Stimulated activated CD4-positive, alpha-beta T cell treated with anti-CD3 and anti-CD28 coated beads, TNF-alpha, amount 100 ng/mL, for 1 hour (primary cell): ENCODE measurements at places on chromosomes 2 and 18.

DNA sequence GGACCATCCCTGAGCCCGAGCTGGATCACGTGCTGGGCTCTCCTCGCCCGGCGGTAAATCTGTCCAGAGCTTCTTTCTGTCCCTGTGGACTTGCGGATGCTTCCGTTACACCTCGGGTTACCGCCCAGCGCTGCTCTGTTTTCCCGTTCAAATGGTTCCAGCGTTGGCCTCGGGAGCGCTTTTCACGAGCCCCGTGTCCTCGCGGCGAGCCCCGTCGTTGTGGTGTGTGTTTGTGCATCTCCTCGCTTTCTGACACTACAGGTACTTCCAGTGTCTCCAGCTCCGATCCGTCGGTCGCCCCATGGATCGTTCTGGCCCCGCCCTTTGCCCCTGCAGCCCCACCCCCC lies 77.4 kb downstream of the RTP5 start:
- no peak for DNase-seq

- no peak for DNase-seq
These were observed 1257.2 kb upstream of the CHAC2 start for GRCh38 chr2:52510432-52510831.

- no peak for DNase-seq
These were observed 15.6 kb downstream of the BMP10 start for GRCh38 chr2:68855550-68855949.

GRCh38 chr2:216110620-216111019 lies 1.5 kb downstream of the XRCC5 start:
- DNase-seq: no peak

DNA sequence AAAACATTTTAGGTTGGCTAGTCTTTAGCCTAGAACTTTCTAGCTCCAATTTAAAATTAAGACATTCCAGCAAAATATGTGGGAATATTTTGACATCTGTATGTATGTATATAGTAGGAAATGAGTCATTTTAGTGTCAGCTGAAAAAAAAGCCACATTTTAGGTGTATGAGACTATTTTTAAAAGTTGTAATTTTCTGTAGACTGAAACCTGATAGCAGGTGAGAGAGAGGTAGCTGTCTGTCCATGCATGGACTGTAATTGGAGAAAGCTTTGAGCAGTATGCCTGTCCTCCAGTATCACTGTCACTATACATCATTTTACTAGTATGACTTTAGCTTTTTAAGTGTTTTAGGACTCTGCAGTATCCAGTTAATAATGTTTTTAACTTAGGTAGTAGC lies 26.1 kb upstream of the PPP1R1C start:
- no peak for DNase-seq

- DNase-seq: no peak
These were observed 921.4 kb upstream of the LRATD1 start for GRCh38 chr2:13711154-13711553.

GRCh38 chr2:241846406-241846805 lies 12.3 kb downstream of the PDCD1 start:
- DNase-seq: no peak

- DNase-seq: no peak
These were observed 238.7 kb downstream of the VAPA start for GRCh38 chr18:10152475-10152874.

DNA sequence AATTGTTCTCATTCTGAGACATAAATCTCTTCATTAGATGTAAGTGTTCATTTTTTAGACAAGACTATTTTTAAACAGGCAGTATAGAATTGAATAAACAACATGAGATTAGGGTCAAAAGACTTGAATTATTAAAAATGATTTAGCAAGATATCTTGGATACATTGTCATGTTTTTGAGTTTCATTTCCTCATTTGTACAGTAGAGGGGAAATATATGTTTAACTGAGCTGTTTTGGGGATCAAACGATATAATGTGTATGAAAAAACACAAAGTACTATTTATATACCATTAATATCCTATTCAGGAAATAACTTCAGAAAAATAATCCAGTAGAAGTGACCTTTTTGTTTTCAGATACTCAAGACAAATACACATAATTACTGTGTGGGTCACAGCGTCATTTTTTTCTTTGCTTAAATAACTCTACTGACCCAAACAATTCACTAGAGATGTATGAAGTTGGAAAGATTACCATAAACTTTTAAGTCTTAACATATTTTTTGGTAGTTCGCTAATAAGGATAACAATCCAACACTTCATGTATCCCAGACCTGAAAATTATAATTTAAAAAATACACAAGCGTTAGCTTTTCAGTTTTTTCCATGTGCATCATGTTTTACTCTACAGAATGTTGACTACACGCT lies 896 bp upstream of the ASXL3 start:
- no peak for DNase-seq

DNA sequence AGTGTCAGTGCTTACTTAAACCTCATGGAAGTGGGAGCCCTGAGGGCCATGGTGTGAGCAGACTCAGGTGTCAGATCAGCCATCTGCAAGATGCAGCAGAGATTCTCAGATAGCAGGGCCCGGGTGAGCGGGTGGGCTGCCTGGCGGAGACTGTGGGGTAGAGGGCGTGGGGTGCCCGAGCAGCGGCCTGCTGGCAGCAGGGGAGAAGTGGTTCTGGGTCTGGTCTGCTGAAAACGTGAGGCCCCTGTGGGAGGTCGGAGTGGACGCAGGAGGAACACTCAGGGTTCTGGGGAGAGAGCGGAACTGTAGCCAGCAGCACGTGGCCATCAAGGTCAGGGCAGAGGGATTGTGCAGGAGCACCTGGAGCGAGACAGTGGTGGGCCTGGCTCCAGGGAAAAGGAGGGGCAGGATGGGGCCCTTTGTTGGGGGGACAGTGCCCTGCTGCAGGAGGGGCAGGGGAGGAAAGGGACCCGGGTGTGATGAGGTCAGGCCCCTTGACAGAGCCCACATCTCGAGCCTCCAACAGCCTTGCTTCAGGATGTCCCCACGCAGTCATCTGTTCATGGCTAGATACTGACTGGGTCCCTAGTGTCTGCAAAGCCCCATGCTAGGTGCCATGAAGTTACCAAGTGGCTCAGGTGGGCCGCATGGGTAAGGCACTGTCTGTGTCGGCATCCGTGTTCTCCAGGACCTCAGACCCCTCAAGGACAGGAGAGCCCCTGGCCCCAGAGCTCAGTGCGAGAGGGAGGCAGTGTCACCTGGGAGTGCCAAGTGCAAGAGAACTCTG lies 2.7 kb upstream of the ESPNL start:
- no peak for DNase-seq

DNA sequence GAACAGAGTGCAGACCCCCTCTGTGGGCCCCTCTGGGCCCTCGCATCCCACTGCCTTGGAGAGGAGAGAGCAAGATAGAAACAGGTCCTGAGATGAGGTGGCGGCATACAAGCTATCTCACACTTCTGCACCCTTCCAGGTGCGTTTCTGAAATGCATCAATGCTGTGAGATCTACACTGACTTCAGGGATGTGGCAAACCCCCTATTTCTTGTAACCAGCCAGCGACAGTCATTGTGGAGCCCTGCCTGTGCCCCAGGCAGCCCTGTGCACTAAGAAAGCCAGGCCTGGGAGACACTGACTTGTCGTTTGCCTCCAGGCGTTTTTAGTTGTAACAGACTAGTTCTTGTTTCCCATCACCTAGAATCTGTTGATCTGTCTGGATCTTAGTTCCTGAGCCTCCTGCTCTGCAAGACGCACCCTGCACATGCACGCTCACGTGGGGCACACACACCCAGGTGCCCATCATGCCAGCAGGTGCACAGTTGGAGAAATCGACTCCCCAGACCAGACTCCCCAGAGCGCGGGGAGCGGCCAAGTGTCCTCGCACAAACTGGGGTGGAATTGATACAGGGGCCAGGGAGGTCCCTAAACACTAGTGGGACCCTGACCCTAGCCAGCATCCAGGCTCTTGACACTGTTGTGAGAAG lies 238.0 kb downstream of the FAM210A start:
- DNase-seq: no peak

DNA sequence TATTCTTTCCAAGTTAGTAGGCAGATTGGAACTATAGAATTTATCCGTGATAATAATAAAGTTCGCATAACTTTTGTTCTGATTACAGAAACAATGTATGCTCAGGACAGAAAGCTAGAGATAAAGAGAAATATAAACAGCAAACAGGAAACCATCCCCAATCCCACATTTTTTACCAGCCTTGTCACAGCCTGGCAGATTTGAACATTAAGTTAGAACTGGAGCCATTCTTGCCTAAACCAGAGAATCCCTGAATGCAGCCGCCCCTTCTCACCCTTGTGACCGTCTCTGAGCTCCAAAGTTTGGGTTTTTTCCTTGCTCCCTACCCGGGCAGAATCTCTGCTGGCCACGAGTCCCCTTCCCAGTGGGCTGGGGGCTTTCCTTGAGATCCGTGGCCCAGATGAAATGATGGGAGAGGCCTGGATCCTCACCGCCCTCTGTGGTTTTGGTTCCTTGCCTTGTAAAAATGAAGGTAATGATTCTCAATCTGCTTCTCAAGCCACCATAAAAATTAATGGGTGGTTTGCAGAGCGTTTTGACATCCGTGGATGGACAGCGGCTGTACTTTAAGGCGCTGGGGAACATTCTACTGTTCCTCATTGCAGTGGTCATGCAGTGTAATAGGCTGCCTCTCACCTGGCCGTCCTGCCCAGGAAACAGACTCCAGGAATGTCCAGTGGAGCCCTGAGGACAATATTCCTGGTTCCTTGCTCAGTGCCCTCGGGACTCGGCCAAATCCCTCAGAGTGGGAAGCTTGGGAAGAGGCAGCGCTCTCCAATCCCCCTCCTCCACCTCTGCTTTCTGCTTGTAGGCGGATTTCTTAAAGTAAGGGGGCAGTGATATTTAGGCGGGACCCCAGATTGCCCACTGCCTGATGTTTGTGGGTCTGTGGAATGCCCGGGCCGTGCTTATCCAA lies 1.6 kb downstream of the SH3BP4 start:
- no peak for DNase-seq

DNA sequence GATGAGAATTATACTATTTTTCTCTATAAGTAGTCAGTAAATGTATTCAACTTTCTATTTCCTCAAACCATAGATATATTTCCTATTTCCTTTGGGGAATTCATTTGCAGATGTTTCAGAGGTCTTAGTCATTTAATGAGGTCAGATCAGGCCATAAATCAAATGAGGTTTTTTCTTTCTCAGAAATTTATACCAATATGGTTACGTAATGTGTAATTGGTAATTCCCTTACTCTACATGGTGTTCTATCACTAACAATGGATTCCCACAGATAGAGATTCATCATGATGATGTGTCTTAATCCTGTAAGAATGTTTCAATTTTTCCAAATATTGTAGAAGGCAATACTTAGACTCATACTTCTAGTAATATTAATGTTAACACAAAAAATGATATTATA lies 108.0 kb downstream of the DPP4 start:
- no peak for DNase-seq

- no peak for DNase-seq
These were observed 11.1 kb upstream of the RBFA start for GRCh38 chr18:80023173-80023572.

DNA sequence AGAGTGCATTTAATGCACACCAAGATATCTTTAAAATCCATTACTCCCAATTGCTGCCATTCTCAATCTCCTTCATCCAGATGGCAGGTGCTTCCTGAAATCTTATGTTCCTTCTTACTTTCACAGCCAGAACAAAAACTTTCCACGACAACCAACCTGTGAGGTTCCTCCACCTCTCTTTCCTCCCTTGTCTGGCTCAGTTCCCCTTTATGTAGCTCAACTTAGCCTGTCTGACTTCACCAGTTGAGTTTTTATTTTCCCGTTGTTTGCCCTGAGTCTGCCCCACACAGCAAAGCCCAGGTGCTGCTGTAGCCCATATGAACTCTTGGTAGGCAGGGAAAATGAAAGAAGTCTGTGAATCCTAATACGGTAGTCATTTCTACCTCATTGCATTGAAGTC lies 112.5 kb downstream of the MREG start:
- DNase-seq: no peak

- no peak for DNase-seq
These were observed 73.6 kb upstream of the CAVIN2 start for GRCh38 chr2:191920502-191920901.

- no peak for DNase-seq
These were observed 29.3 kb downstream of the MEX3C start for GRCh38 chr18:51168026-51168742.

DNA sequence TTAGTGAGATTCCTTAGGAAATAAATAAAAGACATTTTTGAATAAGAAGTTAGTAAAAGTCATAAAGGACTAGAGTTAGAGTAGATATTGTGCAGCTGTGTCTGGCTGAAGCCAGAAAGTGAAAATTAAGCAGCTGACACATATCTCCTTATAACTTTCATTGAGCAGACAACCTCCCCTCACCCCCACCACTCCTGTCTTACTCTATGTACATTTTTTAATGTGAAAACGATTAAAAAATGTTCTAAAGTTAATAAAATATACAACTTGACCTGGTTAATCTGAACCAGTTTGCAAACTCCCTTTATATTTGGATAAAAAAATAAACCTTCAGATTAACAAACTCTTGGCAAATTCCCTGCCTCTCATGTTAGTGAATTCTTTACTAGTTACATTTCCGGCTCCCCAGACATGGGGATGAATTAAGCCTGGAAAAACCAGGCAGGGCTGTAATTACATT lies 462.8 kb downstream of the MEIS1 start:
- DNase-seq: no peak

DNA sequence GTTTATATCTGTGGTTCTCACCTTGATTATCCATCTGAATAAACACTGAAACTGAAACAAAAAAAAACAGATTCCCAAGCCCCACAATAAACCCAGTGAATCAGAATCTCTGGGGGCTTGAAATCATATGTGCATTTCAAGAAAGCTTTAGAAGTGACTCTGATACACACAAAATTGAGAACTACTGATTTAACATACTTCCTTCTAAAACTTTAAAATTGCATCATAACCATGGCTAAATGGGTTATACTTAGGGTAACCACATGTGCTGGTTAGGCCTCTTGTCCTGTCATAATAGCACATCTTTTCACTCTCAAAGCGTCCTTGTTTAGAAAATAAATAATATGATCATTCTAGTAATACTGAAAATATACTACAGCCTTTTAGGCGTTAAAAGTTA lies 100.9 kb downstream of the ATAD2B start:
- DNase-seq: no peak

DNA sequence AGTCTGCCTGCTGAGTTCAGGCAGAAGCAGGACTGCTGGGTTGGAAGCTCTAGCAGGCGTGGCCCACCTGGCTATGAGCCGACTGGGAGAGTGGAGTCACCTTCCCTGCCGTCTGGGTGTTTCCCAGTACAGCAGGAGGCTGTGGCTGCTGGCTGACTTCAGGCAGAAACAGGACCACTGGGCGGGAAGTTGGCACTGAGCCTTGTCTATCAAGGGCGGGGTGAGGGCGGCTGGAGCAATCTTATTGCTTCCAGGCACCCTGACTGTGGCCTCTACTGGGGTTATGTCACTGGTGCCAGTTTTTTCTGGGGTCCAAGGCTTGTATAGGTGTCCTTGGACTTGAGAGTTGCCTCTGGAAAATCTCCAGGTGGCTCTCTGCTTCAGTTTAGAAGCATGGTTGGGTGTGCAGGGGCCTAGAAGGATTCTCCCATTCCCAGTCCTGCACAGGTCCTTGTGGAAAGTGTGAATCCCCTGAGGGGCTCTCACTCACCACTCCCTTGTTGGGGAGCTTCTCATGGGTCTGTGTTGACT lies 30.5 kb downstream of the LTBP1 start:
- DNase-seq: no peak
